Stimulated activated CD8-positive, alpha-beta memory T cell treated with anti-CD3 and anti-CD28 coated beads, Interleukin-7, amount 100 ng/mL, for 1 hour (primary cell): ENCODE measurements at places on chromosomes 12 and 14.
A peak's percentile ranks its signal among the peaks of the same experiment; 100 is the strongest.

DNA sequence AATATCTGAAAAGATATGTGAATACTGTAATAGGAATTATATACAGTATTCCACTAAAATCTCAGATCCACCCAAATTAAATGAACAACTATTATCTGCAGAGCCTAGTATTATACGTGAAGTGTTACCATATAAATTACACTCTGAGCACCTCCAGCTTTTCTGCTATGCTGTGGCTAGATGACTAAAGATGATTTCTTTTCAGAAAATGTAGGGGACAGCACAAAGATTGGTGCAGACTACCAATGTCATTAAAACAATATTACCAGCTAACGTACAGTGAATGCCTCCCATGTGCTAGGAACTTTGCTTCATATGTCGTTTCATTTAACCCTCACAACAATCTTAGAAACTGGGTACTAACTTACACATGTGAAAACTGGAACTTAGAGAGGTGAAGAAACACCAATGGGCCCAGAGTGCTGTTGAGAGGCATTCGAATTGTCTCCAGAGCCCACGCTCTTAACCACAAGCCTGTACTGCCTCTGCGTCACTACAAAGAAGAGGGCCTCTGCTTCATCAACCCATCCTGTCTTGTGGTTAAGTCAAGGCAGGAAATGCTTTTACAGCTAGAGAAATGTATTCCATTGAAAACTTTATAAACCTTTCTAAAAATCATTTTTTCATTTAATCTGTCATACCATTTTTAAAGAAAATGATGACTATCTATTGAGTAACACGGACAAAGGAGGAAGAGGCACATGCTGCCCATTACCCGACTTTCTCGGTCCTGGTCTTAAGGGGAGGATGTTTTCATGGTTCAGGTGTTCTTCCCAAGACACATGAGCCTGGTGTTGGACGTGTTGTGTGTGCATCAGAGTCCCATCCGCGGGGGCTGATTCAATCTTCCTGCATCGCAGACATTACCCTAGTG is 1.3 kb downstream of the GPR65 start:
- peak; percentile 20 for DNase-seq

GRCh38 chr14:39085933-39086332 is 17.1 kb downstream of the SEC23A start:
- DNase-seq = no peak

DNA sequence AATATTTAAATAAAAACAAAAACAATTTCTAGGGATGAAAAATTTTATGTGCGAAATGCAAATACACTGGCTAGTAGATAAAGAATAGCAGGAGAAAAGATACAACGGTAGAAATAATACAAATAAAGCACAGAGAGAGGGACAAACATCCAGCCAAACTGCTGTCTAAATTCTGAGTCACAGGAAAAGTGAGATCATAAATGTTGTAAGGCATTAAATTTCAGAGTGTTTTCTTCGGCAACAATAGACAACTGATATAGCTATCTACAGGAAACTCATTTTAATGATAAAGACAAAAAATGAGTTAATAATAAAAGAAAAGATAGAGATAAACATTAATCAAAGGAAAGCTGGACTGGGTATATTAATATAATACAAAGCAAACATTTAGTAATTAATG is 122.2 kb downstream of the NTS start:
- DNase-seq = no peak

GRCh38 chr12:77754086-77754485 is 76.6 kb upstream of the NAV3 start:
- no peak for DNase-seq

- DNase-seq = no peak
Observed at GRCh38 chr12:15244341-15244740, 23.1 kb upstream of the RERG start.

DNA sequence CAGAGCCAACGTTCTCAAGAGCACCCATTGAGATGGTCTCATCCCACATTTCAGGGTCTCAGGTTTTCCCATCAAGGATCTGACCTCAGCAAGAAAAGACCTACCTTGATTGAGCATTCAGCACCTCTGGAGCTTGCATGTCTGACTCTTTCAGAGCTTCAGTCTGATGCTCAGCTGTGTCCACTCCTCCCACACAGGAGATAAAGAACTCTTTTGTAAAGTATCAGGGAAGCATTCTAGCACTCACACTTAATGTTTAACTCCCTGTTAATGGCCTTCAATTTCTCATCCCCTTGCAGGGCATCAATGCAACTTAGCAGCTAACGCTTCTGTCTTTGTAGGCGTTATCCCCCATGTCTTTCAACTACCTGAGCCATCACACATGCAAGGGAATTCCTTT is 124.1 kb downstream of the GALC start:
- no peak for DNase-seq

GRCh38 chr12:65675141-65675621 is 149.1 kb upstream of the HMGA2 start:
- DNase-seq = no peak

DNA sequence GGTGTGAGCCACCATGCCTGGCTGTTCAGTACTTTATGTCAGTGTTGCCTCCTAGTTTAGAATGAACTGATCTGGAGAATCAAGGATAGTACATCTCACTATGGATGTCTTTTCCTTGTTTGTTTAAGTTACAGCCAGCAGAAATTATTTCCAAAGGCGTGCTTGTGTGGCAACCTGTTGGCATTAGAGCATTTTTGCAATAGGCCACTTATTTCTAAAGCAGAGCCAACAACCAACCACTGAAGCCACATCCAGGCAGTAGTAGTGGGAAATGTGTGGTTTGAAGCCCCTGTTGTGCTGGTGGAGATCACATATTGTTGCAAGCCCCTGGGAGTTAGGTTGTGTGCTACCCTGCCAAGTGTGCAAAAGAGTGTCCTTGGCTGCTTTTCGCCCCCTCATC is 3.7 kb downstream of the ANO6 start:
- DNase-seq = no peak
